K562 (cell line): ENCODE measurements at places on chromosomes 5 and 9. TPM values are rescaled to one million over a fixed set of nuclear protein-coding genes. Genes with fewer than 3 reads are reported as not detected.

DNA sequence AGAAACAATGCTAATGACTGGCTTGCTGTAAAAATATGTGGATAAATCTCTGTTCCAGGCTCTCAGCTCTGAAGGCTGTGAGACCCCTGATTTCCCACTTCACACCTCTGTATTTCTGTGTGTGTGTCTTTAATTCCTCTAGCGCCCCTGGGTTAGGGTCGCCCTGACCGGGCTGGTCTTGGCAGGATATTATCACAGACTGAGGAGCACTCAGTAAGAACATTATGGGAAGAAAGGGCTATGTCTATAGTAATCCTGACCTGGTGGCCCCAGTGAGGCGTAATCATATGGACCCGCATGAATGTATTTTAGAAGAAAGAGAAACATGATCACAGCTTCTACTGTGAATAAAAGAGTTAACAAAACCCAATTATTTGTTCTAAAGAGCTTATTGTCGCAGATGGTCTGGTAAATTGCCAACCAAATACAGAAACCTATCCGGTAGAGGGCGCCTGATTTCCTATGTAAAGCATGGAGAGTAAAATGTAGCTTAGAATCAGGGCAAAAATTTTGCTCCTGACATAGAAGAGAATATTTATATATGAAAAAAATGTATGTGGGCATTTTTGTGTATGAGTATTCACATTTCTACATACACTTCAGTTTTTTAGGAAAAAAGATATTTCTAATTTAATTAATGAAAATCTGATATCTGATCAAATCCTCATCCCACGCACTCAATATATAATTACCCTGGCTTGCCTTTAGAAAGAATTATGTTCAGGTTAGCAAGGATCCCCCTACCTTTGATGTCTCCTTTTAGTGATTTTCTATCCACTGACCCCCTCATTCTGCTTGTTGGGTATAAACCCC lies 5.8 kb upstream of the IFNA1 start:
- DNase-seq, result no peak

DNA sequence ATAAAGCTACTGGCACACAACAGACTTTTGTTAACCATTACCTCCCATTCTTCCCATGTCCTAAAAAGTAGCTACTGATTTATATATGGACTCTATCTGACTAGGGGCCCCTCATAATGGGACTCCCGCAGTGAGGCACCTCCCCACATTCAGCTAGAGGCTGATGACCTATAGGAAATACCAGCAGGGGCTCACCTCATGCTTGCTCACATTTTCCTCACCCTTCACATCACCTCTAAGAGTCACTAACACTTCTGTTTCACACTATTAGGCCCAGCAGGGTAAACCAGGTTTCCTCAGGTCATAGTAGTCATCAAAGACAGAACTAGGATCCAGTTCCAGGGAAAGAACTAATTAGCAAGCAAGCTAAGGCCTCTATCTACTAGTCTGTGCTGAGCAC lies 60.7 kb downstream of the PRELID2 start:
- DNase-seq, result no peak

The TMEM174 gene
- total RNA-seq, result not detected in 2 replicates

GRCh38 chr5:113606298-113607134 lies 93.0 kb downstream of the YTHDC2 start:
- peak; percentile 67 for DNase-seq

GRCh38 chr5:68557162-68557936 lies 341.8 kb downstream of the PIK3R1 start:
- DNase-seq, result no peak

GRCh38 chr5:132469380-132470009 lies 21.1 kb downstream of the IRF1 start:
- DNase-seq, result no peak
